Forelimb muscle (tissue), 1 donor: ENCODE measurements at places on chromosomes 16 and 17.
A peak's percentile ranks its signal among the peaks of the same experiment; 100 is the strongest.

GRCh38 chr17:29744121-29744520 is 121.4 kb upstream of the CORO6 start:
- DNase-seq, result no peak

- DNase-seq, result no peak
Measured at GRCh38 chr17:27536781-27537180, 80.5 kb downstream of the KSR1 start.

GRCh38 chr16:20761175-20761574 is 2.6 kb upstream of the ACSM3 start:
- DNase-seq, result no peak

DNA sequence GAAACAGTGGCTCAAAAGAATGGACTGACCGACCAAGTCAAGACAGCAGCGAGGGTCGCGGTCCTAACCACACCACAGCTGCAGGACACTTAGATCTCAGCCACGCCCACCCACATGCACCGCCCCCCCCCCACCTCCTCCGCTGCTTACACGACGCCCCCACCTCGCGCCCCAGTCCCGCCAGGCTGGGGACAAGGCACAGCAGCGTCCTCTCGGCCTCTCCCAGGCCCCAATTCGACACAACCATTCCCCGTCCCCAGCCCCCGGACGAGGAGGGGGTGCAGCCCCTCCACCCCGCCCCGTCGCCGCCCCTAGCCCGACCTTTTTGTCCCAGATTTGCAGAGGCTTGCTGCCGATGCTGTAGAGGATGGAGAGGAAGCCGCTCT is 477 bp downstream of the CFAP20 start:
- DNase-seq, result no peak

DNA sequence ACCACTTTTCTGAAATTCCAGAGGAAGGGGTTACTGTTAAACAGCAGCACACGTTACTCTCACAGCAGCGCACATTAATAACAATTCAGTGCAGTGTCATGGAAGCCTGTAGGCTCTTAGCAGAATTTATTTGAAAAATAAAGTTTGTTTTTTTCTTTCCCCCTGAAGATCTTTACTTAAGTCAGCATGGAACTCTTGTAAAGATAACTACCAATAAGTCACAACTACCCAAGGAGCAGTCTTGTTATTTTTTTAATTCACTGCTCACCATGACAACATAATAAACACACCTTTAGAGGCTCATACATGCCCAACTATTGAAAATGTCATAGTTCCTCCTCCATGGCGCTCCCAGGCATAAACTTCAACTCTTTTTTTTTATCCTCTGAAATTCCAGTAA is 31.8 kb upstream of the PSMD7 start:
- DNase-seq, result no peak

DNA sequence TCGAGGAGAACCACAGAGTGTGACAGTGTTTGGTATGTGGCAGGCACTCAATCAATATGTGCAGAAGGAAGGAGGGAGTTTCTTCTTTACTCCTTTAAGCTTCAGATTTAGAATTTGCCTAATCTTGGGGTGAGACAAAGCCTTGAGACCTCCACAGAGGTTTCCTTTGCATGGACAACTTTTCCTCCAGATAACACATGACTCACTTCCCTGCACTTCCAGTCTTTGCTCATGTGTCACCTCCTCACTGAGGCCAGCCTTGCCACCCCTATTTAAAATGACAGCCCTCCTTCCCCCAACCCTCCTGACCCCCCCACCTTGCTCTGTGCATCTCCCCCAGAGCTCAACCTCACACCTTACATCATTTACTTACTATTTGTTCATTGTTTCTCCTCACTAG is 17.4 kb upstream of the NOS2 start:
- DNase-seq, result no peak

- DNase-seq, result no peak
Measured at GRCh38 chr16:67388191-67388590, 5.1 kb downstream of the TPPP3 start.

DNA sequence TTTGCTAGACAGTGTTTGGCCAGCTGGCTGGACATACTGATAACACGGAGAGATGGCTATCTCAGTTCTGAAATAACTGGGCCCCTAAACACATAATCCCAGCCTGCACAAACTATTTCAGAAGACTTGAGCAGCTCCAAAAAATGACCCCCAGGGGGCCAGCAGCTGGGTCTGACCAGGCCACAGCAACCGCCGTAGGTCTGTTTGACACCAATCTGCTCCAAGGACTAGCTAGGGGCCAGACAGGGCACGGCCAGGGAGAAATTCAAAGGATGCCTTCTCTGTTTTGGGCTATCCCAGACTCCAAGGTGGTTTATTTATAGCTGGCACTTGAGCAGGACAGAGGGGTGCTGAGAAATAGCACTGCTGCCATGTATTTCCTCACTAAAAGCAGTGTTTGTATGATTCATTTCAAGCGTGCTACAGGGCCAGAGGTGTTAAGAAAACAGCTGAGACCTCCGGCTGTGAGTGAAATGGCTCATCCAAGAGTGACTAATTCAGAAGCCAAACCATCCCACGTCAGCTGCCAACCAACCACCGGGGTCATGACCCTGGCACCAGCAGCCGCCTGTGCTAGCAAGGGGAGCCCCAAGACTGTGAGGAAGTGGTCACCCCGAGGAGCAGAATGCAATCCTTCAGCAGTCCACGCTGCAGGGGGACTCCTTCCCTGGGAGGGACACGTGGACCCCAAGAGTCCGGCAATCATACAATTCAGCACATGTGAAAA is 5.7 kb downstream of the GGA2 start:
- DNase-seq, result no peak

GRCh38 chr16:66446737-66447136 is 19.6 kb downstream of the BEAN1 start:
- DNase-seq, result no peak

GRCh38 chr17:31466096-31466760 is 74.8 kb downstream of the RAB11FIP4 start:
- no peak for DNase-seq

GRCh38 chr17:49971199-49971847 is 2.3 kb downstream of the DLX4 start:
- DNase-seq, result no peak

GRCh38 chr16:14004031-14004728 is 66.9 kb upstream of the MRTFB start:
- no peak for DNase-seq

DNA sequence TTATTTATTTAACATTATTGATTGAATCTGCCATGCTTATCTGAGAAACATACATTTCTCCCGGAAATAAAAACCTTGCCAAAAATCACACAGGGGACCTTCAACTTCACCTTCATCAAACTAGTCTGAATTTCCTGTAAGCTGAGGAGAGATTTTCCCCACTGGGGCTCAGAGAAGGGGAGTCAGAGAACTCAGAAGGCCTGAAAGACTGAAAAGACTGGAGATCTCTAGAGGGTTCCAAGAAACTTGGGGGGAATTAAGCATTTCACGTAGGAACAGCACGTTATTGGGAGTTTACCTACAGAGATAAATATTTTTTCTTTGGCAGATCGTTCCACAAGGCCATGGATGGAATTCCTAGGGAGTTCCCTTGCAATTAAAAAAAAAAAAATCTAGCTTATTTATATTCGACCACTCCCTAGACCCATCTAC is 528 bp upstream of the NOL11 start:
- DNase-seq, result no peak

DNA sequence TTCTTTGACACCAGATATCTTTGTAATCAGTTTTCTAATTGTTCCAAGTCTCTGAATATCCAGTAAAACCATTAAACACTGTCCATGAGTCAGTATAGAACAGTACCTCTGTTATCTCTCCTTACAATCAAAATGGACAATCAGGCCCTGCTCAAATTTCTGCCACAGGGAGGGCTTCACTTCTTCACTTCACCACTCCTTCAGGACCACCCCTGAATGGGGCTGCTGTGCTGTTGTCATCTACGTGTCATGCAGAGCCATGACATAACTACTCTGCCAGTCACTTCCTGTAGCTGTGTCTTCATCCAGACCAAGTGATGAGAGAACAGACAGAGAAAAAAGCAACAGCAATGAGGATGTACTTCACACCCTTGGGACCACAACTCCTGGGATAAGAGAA is 116.9 kb downstream of the TANC2 start:
- DNase-seq, result no peak

DNA sequence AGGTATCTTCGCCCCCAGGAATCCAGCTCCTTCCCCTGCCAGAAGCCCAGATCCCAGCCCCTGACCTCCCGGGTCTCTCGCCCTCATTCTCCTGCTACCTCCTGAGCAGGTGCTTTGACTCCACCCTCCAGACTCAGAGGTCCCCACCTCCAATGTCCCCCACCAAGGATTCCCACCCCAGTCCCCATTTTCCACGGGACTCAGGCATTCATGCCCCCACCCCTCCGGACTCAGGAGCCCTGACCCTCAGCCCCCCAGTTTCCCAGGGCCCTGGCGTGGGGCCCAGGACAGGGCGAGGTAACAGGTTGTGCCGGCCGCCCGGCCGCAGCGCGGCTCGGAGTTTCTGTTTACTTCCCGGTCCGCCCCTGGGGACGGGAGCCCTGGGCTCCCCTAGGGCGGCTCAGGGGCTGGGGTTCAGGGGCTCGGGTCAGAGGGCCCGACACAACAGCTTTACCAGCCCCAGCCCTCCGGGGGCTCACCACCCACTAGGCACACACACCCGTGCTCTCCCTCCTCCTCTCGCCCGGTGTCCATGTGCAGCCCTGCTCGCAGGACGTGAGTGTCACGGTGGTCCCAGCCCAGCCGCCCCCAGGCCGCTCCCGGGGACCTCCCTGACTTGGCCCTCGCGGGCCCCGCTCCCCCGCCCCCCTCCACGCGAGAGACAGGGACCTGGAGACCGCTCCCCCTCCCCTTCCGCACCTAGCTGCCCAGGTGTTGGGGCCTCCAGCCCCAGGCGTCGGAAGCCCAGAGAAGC is 595 bp downstream of the BICDL2 start:
- no peak for DNase-seq

DNA sequence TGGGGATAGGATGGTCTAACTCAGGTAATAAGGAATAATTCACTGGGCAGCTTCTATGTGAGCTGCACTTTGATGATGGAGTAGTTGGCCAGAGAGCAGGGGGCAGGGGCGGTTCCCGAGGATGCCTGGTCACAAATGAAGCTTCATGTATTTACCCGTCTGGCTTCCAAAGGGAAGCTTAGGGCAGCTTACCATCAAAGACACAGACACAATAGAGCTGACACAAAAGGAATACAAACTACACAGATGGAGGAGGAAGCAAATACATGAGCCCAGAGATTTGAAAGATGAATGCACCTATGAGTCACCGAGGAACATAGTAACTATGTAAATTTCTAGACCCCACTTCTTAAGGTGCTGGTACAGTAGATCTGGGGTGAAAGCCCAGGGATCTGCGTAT is 8.7 kb upstream of the EMP2 start:
- DNase-seq, result no peak

DNA sequence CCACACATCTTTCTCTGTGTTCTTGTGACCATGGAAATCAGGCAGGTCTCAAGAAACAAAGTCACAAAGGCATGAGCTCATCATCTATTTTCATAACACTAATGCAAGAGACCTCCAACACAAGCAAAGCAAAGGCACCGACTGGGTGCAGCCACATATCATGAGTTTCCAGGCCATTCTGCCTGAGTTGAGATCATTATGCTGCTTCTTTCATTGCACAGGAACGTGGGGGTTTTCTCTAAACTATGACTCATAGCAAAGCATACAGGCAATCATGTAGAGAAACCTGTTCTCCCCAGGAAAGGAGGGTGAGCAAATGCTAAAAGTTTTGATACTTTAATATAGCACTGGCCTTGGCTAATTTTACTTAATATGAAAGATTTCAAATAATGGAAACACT is 60.7 kb downstream of the GRIN2A start:
- no peak for DNase-seq

DNA sequence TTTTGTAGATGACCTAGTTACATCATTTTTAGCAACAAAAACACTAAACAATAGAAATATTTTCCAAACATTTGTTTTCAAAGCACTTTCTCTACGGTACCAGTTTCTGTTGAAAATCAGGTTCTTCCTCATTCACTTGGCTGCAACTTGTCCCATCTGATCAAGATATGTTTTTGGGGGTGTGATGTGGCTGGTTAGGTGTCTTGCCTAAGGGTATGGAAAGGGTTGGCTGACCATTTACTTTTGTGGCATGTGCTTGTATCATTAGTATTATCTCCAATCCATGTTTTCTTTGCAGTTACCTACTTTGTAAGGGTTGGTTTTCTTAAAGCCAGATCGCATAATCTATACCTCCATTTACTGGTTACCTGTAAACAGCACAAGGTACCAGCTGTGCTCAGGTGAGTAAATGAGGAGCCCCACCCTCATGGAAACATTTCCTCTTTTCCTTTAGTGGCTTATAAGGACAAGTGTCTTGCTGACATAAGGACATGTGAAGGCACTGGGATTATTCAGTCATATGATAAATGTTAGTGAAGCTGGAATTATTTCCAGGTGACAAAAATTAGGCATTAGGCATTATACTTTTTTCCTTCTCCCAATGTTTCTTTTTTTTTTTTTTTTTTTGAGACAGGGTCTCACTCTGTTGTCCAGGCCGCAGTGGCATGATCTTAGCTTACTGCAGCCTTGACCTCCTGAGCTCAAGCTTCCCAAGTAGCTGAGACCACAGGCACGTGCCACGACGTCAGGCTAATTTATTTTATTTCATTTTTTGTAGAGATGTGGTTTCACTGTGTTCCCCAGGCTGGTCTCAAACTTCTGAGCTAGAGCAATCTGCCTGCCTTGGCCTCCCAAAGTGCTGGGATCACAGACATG is 162.0 kb downstream of the CCDC182 start:
- DNase-seq, result no peak

DNA sequence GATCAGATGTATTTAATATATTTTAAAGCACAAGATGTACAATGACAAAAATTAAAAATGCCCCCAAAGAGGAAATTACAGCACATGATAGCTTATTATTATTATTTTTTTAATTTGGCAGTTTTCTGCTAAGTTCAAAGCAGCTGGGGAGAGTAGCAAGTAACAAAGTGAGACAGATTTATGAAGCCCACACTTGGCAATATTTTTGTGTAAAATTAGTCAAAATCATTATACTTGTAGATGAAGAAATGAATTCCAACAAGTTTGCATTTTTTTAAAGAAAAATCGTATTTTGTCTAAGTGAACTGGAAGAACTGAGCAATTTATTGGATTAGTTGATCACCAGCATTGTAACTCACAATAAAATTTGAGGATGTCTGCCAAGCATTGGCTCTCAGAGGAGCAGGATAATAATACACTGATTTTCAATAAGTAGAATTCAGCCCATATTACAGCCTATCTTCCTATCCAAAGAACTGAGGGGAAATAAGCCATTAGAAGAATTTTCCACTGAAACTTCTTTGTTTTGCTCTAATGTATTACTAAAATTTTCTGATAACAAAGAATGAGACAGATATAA is 215.6 kb downstream of the MAP2K6 start:
- peak; percentile 76 for DNase-seq

- DNase-seq, result no peak
Measured at GRCh38 chr17:65441053-65441605, 120.3 kb downstream of the AXIN2 start.

- no peak for DNase-seq
Measured at GRCh38 chr17:70938336-70938735, 769.0 kb downstream of the KCNJ2 start.
